Kidney tubule cell (primary cell): ENCODE measurements at places on chromosomes 2 and 18.

- DNase-seq: peak; percentile 61
Observed at GRCh38 chr2:70995426-70995729, 705 bp upstream of the TEX261 start.

GRCh38 chr2:220506466-220506865 is 879.0 kb downstream of the SLC4A3 start:
- DNase-seq: peak; percentile 43

DNA sequence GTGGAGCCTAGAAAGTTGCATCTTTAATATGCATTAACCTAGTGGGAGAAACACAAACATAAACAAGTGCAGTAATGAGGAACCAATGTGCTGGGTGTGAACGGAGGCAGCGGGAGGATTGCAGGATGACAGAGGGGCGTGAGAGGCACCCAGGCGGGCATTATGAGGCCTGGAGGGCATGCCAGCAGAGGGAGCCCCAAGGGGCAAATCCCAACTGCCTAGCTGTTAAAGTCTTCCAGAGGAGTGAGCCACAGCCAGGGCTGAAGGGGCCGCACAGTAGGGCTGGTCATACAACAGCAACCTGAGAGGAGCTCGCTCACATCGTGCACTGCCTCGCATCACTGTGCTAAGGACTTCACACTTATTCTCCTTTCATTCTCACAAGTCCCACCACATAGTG is 13.3 kb upstream of the PRELID3A start:
- no peak for DNase-seq

GRCh38 chr2:128308284-128308731 is 10.4 kb downstream of the HS6ST1 start:
- no peak for DNase-seq

DNA sequence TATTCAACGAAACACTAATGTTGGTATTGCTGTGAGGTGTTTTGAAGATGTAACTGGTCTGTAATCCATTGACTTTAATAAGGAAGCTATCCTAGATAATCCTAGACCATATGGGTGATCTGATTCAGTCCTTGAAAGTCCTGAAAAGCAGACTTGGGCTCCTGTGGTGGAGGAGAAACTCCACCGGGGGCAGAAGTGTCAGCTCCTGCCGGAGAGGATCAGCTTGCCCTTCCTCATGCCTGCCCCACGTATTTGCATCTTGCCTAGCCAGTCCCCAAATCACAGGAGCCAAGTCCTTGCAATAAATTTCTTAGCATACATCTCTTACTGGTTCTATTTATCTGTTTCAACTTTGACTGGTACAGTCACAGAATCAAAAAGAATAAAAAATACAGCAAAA is 144.2 kb upstream of the DLGAP1 start:
- no peak for DNase-seq

GRCh38 chr2:128057334-128057733 is 29.5 kb upstream of the SAP130 start:
- DNase-seq: no peak

DNA sequence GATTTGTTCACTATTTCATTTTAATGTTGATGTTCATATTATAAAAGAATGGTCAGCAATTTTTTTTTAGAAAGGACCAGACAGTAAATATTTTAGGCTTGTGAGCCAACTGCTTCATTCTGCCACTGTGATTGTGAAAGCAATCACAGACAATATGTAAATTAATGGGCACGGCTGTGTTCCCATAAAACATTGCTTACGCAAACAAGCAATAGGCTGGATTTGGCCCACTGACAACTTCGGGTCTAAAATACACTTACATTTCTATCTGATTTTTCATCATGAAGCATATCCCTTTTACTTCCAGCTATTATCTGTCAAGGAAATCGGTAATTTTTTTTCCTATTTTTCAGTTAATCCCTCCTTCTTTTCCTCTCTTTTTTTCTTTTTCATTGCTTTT is 182.2 kb upstream of the CDH2 start:
- no peak for DNase-seq

DNA sequence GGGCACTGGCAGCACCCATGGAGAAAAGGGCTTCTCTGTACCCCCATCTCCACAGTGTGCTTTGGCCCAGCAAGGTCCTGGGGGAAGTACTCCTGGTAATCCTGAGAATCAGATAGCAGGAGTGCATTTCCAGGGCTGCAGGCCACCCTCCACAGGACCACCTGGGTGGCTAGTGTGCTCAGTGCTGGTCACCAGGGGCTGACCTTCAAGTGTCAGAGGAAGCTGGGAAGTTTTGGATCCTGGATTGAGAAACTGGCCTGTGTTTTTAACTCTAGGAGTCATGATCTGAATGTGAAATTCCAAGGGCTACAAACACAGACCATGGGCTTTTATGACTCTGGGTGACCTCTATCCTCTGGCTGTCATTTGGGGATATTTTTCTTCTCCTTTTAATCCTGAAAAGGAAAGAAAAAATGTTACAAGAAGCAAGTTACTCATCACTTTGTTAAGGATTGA is 9.3 kb downstream of the RHOB start:
- DNase-seq: no peak

DNA sequence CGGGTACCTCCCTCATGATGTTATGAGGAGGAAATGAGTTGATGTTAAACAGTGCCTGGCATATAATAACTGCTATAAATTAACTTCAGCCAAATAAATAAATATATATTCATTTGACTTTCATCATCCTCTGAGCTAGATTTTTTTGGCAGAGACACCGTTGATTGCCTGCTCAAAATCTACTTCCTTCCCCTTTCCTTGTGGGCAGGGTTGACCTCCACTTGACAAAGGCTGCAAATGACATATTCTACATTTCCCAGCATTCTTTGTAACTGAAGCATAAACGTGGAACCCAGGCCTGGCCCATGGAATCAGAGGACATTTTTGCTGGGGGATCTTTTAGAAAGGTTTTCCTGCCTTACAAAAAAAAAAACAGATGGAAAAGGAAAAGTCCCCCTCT is 177.8 kb downstream of the TXNL1 start:
- no peak for DNase-seq

DNA sequence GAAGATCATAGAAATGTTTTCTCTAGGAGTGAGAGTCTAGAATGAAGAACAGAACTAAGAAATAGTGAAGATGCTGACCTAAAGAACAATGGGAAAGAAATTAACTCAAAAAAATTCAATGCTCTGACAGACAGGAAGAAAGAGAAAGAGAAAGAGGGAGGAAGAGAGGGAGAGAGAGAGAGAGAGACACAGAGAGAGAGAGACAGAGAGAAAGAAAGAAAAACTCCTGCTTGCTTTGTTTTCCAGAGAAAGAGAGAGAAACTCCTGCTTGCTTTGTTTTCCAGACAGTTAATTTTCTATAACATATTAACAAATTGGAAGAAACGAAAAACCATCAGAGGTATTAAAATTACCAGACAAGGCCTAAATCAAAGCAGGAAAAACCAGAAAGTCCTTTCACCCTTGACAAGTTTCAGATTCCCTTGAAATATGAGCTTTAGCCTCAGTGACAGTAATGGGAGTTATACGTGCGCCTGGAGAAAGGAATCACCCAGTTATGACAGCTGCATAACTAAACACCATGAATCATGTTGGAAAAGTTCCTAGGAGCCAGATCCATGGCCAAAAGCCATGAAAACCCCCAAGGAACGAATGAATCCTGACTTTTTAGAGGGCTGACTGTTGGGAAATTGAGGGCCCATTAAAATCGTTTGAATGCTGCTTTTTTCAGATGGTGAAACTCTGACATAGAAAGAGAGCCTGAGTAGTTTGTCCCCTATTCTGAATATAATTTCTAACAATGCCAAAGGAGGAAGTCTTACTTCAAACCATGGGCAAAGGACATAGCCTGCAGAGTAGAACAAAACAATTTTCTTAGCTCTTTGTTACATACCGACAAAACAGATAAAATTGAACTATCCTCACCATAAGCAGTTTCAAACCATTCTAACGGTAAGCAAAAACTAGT is 228.6 kb upstream of the CHST9 start:
- DNase-seq: peak; percentile 98

DNA sequence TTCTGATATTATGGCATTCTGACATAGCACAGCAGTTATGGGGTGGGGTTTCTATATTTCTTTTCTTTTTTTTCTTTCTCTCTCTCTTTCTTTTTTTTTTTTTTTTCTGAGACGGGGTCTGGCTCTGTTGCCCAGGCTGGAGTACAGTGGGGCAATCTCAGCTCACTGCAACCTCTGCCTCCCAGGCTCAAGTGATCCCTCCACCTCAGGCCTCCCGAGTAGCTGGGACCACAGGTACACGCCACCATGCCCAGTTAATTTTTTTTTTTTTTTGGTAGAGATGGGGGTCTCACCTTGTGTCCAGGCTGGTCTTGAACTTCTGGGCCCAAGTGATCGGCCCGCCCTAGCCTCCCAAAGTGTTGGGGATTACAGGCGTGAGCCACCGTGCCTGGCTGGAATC is 7.5 kb upstream of the FAM98A start:
- no peak for DNase-seq

GRCh38 chr2:88692187-88692586 is 714 bp downstream of the RPIA start:
- DNase-seq: peak; percentile 23

- DNase-seq: no peak
Observed at GRCh38 chr2:56812432-56812831, 628.6 kb downstream of the CCDC85A start.

DNA sequence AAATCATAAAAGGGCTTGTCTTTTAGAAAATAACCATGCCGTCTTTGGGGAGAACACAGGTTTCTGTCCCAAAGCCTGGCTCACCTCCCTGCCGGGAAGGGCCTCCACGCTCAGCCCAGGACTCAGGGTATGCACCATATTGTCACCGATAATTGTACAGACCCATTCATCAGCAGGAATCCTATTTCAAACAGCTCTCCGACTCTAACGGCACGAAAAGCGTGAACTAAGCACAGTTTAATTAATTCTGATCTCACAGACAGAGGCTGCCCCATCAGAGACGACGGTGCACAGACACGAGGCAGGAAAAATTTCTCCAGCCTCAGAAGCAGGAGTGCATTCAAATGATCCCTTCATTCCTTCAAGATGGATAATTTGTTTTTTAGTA is 276.2 kb downstream of the MYCN start:
- no peak for DNase-seq

- peak; percentile 71 for DNase-seq
Observed at GRCh38 chr2:134120733-134121630, 132.9 kb upstream of the MGAT5 start.

GRCh38 chr2:220077488-220077887 is 450.1 kb downstream of the SLC4A3 start:
- no peak for DNase-seq

- DNase-seq: peak; percentile 63
Observed at GRCh38 chr2:9752441-9753275, 90.6 kb upstream of the TAF1B start.
